ENCODE measurements at places on chromosomes 3 and 15.

DNA sequence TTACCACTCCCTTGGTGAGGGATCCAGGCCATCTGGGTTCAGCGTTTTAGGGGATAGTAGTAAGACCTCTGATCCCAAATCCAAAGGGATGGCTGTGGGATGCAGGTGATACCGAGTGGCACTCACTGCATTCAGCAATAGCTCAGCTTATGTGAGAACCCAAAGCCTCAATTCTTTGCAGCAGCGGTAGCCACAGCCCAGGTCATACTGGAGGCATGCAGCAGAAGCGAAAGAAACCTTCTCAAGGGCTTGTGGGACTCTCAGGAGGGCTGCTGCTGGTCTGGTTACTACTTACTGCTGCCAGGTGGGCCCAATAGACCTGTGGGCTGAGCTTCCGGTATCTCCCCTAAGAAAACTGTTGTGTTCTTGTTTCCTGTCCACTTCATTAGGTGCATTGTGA is 38.0 kb downstream of the CHCHD6 start:
- DNase-seq = no peak

- no peak for DNase-seq
Measured at GRCh38 chr15:69509131-69509530, 56.5 kb downstream of the RPLP1 start.

- no peak for DNase-seq
Measured at GRCh38 chr15:52252781-52253180, 42.8 kb downstream of the MYO5C start.

- DNase-seq = no peak
Measured at GRCh38 chr15:55834331-55834730, 91.4 kb upstream of the PRTG start.

DNA sequence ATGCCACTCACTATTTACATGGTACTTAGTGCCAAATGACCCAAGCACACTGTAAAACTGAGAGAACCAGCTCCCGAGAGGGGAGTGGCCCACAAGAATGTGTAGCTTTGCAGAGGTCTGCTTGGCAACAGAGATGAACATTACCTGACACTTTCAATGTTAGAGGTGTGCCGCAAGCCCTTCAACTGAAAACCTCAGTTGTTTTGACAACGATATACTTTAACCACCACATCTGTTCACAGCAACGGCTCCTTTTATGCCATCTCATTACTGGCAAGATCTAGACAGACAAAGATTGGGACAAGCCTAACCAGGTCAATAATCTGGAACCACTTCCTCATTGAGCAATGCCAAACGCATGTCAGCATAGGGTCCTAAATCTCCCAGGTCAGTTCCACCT is 23.7 kb downstream of the NEK10 start:
- no peak for DNase-seq

- no peak for DNase-seq
Measured at GRCh38 chr3:155370198-155370597, 76.7 kb upstream of the STRIT1 start.

DNA sequence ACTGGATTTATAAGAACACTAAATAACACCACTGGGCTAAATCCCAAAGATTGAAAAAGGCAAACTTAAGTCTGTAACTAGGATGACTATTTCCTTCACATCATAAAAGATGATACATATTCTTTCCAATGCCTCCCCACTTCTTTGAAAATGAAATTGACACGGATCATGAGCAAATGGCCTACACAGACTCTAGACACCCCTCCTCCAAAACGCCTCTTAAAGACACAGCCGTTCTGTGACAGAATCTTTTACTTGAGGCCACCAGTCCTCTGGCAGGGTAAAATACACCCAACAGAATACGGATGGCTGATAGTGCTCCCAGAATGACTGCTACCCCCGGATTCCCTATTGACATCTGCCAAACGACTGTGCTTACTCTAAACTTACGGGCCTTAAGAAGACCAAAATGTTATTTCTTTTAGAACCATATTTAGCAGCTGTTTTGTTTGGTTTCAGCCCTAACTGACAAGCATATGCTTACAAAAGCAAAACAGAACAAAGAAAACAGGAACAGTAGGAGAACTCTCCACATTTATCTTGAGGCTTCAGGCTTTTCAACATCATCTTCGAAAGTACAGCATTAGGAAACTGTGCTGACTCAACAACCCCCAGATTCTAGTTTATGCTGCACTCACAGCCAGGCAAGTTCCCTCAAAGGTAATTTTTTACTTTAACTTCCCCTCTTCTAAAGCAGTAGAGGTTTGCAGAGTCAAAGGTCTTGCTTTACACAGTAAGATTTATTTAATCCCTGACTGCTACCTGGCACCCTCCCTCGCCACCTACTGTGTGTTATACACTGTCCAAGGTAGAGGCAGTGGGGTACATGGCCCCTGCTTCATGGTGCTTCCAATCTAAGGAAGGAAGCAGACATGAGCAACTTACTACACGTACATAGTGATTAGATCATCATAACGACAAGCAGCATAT is 84.3 kb downstream of the TNIK start:
- no peak for DNase-seq

DNA sequence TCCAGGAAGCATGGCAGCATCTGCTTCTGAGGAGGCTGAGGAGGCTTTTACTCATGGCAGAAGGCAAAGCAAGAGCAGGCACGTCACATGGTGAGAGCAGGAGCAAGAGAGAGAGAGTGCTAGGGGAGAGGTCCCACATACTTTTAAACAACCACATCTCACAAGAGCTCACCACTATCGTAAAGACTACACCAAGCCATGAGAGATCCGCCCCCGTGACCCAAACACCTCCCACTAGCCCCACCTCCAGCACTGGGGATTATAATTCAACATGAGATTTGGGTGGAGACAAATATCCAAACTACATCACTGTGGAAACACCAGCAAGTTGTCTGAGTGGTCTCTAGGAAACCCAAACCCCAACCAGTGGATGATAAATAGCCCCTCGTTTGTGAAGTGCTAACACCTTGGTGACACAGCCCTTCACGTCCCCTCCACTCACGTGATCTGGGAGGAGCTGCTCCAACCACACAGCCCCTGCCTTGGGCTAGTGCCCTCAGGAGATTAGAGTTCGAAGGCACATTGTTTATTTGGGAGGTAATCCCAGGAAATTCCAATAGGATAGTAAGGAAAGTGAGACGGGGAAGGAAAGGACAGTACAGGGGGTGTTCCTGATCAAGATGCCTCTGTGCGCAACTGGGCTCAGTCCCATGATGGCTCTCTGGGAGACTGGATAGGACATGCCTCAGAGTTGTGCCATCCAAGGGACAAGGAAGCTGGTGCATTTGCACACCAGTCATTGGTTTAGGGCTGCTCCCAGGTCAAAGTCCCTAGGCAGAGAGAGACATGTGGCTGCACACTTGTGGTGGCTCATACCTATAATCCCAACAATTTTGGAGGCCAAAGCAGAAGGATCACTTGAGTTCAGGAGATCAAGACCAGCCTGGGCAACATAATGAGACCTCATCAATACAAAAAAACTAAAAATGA is 80.6 kb upstream of the CTNNB1 start:
- no peak for DNase-seq

DNA sequence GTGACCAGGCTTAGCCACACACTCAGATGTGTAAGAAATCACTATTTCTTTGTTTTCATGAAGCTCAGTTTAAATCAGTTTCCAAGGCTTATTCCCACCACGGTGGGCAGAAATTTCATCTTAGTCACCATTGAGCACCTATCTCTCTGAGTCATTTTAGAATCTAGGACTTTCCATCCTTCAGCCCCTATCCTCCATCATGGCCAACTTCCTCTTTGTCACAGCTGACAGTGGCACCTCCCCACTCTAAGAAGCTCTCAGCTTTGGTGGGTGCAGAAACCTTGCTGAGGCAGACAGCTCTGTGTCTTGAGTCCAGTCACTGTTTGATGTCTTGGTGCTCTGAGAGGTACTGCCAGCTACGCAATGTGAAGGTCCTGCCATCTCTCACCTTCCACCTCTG is 32.9 kb downstream of the SNTN start:
- DNase-seq = no peak

DNA sequence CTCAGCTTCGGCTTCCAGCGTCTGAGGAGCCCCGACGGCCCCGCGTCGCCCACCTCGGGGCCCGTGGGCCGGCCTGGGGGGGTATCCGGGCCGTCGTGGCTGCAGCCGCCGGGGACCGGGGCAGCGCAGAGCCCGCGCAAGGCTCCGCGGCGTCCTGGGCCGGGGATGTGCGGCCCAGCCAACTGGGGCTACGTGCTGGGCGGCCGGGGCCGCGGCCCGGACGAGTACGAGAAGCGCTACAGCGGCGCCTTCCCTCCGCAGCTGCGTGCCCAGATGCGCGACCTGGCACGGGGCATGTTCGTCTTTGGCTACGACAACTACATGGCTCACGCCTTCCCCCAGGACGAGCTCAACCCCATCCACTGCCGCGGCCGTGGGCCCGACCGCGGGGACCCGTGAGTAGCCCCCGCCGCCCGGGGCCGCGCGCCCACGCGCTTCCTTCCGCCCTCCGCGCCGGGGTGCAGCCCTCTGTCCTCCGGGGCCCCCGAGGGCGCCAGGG is 462 bp downstream of the EDEM1 start:
- peak; percentile 49 for DNase-seq

DNA sequence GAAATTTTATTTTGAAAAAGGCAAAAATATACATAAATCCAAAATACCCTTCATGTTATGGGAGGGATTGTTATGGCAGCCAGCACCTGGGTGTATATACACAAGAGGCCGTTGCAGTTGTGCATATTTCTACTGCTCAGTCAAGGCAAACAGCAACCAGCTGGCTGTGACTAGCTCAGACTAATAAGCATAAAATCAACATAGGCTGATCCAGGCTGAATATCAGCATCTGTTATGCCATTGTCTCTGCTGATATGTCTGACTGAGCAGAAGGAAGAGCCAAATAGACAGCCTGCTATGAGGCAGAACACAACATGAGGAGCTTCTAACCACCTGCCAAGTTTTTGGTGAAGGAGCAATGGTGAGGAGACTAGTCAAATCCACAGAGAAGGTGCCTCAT is 457.5 kb upstream of the ALCAM start:
- DNase-seq = no peak

DNA sequence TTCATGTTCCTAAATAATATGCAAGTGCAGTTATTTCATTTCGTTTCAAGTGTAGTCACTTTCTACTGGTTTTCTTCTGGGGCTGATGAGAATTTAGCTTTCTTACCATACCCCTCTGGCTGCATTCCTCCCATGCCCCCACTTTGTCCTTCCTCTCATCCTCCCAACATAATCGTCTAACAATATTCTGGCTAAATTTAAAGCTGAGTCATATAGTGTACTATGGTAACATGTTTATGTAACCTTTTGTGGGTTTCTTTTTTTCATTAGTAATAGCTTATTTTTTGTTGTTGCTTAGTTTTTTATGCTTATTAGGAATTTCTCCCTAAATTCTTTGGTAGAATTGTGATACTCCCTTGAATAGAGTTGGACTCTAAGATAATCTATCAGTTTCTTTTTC is 30.5 kb downstream of the DUT start:
- no peak for DNase-seq

GRCh38 chr15:67067930-67068551 is 2.6 kb downstream of the SMAD3 start:
- DNase-seq = no peak

- DNase-seq = no peak
Measured at GRCh38 chr3:134447351-134447750, 38.4 kb downstream of the ANAPC13 start.

- DNase-seq = no peak
Measured at GRCh38 chr15:99087405-99087943, 17.4 kb upstream of the SYNM start.

- DNase-seq = no peak
Measured at GRCh38 chr3:39961230-39961629, 151.8 kb downstream of the MYRIP start.

DNA sequence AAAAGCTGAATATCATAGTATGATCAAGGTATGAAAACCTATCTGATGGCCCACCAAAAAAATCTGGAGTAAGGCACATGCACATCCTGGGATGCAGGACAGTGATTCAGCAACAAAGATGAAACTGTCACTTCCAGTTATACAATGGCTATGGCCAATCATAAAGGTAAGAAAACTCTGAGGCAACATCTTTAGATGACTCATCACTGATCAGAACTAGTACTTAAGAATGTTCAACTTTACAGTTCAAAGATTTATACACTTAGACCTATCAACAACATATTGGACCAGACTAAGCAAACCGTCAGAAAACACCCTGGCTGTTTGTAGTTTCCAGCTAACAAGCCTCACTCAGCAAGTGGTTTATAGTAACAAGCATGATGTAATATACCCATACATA is 21.3 kb upstream of the PLCH1 start:
- DNase-seq = no peak

DNA sequence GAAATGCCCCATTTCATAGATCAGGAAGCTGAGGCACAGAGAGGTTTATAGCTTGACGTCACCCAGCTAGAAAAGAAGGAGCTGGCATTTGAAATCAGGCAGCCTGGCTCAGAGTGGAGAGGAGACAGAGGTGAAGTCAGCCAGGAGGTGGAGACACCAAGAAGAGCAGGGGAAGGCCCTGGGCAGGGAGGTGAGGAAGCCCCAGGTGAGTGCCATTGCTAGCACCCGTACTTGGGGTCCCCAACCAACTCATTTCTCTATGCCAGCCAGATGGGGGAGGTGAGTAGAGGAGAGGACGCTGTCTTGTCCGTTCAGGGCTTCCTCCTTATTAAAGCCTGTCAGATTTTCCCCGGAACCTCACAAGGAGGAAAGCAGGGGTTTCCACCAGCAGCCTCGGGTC is 149.6 kb upstream of the TLE3 start:
- no peak for DNase-seq

- no peak for DNase-seq
Measured at GRCh38 chr15:78065973-78066946, 11.3 kb downstream of the TBC1D2B start.

DNA sequence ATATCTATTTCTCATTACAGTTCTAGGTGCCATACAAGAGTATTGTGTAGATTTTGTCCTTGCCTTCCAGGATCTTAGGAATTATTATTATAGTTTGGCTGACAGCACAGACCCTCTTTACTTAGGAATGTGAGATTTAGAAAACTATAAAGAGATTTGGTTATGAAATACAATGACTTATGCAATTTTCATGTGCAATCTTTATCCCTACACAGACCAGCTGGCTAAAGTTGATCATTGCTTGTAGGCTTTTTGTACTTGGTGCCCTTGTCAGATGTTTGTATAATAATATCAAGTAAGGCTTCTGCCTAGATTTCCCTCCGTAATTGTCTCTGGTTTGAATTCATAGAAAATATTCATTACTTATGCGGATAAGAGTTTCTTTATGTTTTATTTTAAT is 174.5 kb upstream of the GAP43 start:
- no peak for DNase-seq

DNA sequence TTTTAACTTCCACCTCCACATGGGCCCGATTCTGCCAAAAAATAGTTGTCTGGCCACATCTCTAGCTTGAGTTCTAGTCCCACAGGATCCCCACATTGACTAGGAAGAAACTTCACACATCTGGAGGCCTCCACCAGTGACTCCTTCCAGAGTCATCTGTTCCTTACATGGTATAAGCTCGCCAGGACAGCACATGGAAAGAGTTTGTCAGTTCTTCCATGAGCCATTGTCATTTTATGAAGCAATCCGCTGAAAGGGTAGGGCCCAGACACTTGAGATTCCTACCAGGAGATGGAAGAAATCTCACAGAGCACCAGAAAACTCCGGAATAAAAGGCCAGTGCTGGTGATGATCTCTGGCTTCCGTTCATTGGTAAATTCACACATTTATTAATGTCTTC is 350.5 kb upstream of the ICE2 start:
- DNase-seq = no peak

- DNase-seq = no peak
Measured at GRCh38 chr3:122076491-122077292, 21.5 kb downstream of the CD86 start.

- no peak for DNase-seq
Measured at GRCh38 chr15:90200534-90201129, 498 bp upstream of the SEMA4B start.
